SK-N-DZ (cell line): ENCODE measurements at places on chromosomes 7 and 10.
A peak's percentile ranks its signal among the peaks of the same experiment; 100 is the strongest.

DNA sequence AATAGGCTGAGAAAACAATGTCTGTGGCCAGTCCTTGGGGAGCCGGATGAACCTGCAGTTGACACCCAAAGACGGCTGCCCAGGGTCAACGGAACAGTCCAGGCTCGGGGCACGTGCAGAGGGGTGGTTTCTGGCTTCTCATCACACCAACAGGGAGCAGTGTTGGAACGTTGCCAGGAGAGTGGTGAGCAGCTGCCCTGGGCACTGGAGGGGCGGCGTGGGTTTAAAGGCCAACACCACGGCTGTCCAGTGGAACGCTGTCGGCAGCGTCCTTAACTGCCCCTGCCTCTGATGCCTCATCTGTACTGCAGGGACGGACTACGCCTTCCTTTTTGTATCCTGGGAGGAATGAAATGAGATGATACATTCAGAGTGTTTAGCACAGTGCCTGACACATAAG is 19.8 kb downstream of the JCAD start:
- no peak for DNase-seq

DNA sequence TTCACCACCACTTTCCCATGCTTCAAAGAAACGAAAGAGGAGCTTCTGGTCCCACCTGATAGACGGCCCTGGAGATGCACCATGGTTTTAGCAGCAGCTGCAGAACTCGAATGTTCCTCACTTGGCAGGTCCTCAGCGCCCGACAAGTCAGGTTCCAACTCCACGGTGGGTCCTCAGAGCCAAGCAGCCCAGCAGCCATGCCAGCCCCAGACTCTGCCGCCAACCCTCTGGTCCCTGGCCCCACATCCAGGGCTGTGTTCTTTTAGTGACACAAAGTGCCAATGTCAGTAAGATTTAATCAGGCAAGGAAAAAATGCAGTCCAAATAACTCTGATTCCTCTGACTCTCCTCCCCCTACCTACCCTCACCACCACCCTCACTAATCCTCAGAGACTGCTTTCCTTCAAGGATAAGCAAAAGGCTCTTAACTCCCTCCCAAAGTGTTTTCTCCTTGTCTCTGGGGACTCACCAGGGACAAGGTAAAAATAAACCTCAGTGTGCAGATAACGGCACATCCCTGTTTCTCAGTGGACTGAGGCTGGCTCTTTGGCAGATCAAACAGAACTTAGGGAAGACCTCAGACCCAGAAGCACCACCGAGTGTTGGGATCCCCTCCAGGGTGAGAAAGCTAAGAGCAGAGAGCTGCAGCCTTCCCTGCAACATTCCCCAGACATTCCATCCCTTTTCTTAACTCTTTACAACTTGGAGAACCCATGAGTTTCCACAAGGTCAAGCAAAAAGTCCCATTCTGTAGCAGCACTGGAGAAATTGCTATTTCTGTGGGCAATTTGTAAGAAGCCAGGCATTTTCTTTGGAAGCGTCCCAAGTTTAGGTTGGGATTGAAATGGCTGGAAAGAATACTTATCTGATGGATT is 358.9 kb downstream of the FRMD4A start:
- no peak for DNase-seq

DNA sequence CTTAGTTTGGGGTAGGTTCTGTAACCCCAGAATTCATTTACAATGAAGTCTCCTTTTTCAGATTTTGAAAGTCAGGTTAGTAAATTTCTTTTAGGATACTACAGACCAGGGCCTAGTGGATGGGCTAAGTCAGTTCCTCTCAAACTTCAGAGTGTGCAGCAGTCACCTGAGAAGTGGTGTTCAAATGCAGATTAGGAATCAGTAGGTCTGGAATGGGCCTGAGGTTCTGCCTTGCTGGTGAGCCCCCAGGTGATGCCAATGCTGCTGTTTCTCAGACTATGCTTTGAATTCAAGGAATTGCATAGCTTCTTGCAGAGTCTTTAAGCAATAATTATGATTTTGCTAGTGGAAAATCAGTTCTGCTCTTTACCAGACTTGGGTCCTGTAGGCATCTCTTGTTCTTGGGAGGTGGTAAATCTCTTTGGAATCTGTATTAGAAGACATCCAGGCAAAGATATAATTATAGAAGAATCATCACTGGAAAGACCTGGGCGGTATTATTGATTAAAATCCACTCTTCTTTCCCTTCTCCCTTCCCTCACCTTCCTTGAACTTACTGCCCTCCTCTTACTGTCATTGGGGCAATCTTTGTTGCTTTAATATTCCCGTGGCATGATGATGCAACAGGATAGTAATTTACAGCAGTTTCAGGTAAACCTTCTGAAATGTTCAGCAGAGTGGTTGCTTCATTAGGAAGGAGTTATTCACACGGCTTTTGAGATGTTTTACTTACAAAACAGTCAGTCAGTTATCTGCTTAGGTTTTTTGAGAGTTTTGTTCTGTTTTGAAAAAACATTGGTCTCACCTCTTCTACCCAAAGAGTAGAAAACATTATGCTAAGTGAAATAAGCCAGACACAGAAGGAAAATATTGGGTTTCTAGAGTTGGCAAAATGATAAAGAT is 87.2 kb downstream of the NRF1 start:
- no peak for DNase-seq

DNA sequence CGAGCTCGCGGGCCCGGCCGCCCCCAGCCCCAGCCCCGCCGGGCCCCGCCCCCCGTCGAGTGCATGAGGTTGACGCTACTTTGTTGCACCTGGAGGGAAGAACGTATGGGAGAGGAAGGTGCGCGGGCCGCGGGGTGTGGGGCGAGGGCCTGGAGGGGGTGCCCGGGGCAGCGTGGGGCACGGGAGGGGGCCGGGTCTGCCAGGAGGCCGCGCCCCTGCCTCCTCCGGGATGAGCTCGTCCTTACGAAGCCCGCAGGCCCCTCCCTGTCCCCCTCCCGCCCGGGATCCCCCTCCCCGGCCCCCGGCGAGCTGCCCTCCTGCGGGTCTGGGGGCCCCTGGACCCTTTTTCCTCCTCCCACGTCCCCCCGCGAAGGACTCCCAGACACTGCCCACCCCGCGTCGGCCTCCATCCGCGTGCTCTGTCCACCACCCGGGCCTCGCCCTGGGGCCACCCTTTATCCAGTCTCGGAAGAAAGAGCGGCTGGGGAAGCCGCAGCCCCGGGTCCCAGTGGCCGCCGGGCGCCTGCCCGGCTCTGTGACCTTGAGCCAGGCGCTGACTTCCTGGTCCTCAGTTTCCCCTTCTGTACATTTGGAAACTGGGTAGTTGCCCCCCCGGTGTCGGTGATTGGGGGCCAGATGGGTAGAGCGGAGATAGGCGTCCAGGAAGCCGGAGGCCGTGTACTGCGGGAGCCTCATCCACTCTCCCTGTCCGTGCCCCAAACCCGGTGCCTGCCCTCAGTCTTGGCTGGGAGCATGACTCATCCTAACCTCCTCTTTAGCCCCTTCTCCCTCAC is 521 bp downstream of the LIMK1 start:
- no peak for DNase-seq

GRCh38 chr10:44105696-44106095 is 279.2 kb downstream of the CXCL12 start:
- DNase-seq, result no peak

DNA sequence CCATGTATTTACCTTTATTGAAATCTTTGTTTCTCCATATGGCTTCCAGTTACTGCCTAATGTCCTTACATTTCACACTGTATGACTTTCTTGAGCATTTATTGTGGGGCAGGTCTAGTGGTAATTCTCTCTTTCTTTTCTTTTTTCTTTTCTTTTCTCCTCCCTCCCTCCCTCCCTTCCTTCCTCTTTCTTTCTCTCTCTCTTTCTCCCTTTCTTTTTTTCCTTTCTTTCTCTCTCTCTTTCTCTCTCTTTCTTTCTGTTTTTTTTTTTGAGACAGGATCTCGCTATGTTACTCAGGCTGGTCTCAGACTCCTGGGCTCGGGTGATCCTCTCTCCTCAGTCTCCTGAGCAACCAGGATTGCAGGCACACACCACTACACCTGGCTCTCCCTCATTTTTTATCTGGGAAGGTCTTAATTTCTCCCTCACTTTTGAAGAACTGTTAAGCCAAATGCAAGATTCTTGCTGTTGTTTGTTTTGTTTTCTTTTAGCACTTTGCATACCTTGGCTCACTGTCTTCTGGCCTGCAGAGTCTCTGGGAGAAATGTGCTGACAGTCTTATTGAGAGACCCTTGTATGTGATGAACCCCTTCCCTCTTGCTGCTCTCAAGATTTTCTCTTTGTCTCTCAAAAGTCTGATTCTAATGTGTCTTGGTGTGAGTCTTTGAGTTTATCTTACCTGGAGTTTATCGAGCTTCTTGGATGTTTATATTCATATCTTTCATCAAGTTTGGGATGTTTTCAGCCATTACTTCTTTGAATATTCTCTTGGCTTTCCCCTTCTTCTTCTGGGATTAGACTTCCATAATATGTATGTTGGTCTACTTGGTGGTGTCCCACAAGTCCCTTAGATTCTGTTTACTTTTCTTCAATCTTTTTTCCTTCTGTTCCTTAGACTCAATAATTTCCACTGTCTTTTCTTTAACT is 79.0 kb upstream of the CCNY start:
- DNase-seq, result no peak

- no peak for DNase-seq
Measured at GRCh38 chr7:70082099-70082611, 483.9 kb downstream of the AUTS2 start.

GRCh38 chr7:27262121-27262520 is 19.5 kb downstream of the EVX1 start:
- DNase-seq, result no peak

DNA sequence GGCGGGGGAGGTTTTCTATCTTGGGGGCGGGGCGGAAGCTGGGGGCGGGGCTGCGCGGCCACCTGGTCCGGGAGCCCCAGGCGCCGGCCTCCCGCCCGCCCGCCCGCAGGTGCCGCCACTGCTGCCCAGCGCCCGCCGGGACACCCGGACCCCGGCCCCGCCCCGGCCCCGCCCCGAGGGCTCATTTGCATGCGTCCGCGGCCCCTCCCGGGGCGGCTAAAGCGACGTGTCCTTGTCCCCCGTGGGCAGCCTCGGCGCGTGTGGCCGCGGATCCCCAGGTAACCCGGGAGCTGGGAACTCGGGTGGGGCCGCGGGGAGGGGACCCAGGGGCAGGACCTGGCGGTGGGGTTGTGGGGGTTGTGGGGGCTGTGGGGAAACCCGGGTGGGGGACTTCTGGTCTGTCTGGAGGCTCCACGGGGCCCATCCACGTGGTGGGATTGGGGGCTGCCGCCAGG is at the start of gene BHLHA15:
TSS of gene BHLHA15 (plus strand) at position 219 of the 455 bp plus-strand sequence. CDS start 871 bp downstream, outside the sequence.
- DNase-seq, result no peak

- DNase-seq, result no peak
Measured at GRCh38 chr10:101053516-101053915, 8.3 kb upstream of the KAZALD1 start.

GRCh38 chr10:21297603-21298383 is 227.7 kb downstream of the SKIDA1 start:
- DNase-seq, result no peak

DNA sequence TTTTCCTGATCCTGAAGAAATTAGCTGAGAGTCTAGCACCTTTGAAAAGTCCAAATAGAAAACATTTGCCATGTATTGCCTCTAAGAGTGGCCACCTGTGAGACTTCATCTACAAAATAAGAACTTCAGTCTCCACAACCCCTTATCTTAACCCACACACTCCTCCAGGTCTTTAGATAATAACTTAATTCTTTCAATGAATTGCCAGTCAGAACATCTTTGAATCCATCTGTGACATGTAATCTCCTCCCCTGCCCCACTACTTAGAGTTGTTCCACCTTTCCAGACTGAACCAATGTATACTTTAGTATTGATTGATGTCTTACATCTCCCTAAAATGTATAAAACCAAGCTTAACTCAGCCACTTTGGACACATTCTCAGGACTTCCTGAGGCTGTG is 84.4 kb upstream of the FAM171A1 start:
- no peak for DNase-seq

- no peak for DNase-seq
Measured at GRCh38 chr10:95832216-95833041, 75.3 kb upstream of the CC2D2B start.

GRCh38 chr7:78225534-78225933 is 427.0 kb downstream of the PHTF2 start:
- DNase-seq, result no peak

DNA sequence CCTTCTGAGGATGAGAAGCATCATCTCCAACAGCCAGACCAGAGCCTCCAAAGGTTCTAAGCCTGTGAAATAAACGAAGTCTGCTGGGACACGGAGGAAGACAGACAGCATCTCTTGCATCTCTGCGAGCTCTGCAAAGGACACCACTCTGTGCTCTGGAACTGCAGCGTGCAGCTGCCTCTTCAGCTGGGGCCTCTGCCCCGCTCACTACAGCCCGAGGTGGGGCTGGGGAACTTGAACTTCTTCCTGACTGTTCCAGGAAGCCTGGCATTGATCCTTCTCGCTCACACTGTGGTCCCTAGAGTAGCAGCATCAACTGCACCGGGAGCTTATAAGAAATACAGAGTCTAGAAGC is 163.3 kb downstream of the USP6NL start:
- no peak for DNase-seq

- DNase-seq, result no peak
Measured at GRCh38 chr7:25897261-25897782, 254.7 kb upstream of the NFE2L3 start.

- DNase-seq, result no peak
Measured at GRCh38 chr7:116150588-116150987, 59.8 kb upstream of the TES start.

DNA sequence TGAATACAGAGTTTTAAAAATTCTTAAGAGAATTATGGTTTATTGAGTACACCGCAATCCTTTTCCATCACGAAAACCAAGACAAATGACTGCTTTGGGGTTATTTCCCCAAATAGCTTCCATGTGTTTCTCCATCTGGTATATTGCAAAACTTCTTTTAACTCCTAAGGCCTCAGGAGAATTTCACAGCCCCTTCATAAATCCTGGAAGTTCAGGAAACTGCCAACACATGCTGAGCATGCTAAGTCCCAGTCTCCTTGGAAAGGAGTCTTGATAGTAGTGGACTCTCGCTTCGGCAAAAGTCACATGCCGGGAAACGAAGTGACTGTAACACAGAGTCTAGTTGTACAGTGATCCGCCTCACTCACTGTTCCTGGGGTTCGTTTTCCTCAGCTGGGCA is 88.1 kb upstream of the RSU1 start:
- no peak for DNase-seq

GRCh38 chr7:143439866-143440265 is 3.4 kb upstream of the TAS2R60 start:
- no peak for DNase-seq

- DNase-seq, result peak; percentile 37
Measured at GRCh38 chr7:92988051-92988450, 129.7 kb downstream of the SAMD9 start.

GRCh38 chr10:11225935-11226334 is 208.3 kb downstream of the CELF2 start:
- no peak for DNase-seq

DNA sequence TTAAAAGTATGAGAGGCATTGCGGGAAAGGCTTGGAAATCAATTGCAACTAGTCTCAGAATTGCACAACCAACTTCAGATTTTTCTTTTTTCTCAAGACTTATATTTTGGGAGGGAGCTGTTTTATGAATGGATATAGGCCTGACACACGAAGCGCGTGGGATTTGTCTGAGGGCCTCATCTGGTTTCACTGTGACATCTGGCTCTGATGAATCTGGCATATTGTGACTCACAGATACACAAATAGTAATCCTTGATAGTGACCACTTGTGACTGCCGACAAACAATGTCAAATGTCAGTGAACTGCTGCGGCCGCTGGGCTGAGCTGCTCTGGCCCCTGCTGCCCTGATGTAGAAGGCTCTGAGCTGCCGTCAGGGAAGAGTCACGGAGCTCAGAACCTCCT is 655.1 kb downstream of the INHBA start:
- DNase-seq, result no peak

- no peak for DNase-seq
Measured at GRCh38 chr7:135597181-135597925, 39.6 kb downstream of the NUP205 start.

GRCh38 chr7:108158776-108159175 is 28.6 kb upstream of the LAMB4 start:
- no peak for DNase-seq

GRCh38 chr7:142481548-142481947 is 223.7 kb upstream of the PRSS58 start:
- no peak for DNase-seq
